Caudate nucleus (tissue), 63 donors: ENCODE measurements at places on chromosomes 6 and 20.

DNA sequence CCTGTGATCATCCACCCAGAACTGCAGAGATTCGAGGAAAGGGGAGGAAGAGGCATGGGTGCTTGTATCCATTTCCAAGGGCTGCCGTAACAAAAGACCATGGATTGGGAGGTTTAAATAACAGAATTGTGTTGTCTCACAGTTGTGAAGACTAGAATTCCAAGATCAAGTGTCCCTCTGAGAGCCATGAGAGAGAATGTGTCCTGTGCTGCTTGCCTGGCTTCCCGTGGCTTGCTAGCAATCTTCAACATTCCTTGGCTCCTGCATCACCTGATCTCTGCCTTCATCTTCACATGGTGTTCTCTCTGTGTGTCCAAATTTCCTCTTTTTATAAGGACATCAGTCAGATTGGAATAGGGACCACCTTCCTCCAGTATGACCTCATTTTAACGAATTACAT lies 69.8 kb downstream of the CDC40 start:
- DNase-seq: no peak

GRCh38 chr20:41958391-41958790 lies 340.2 kb upstream of the CHD6 start:
- DNase-seq: no peak

GRCh38 chr6:15378272-15378671 lies 132.4 kb downstream of the JARID2 start:
- no peak for DNase-seq

- no peak for DNase-seq
Measured at GRCh38 chr6:12760226-12760625, 43.7 kb downstream of the PHACTR1 start.

GRCh38 chr20:57190536-57191264 lies 75.7 kb downstream of the BMP7 start:
- DNase-seq: no peak

- DNase-seq: no peak
Measured at GRCh38 chr20:62212299-62212698, 7.8 kb downstream of the HRH3 start.

DNA sequence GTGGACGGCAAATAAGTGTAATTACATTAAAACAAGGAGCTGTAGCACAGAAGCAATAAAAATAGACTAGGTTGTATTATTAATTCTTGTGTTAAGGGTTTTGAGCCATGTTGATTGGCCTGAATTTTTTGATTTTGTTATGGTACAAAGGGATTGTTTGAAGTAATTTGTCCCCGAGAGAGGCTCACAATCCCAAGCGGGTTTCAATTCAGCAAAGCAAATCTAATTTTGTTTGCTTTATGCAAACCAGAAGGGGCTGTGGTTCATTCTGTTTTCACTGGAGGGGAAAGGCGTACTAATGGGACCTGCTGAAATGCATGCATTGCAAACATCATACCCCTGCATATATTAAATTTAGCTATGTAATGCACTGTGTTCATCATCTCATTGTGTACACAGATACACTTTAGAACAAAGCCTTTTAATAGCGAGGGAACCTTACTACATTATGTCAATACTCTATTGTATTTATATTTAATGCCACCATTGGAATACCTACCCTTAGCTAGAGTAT lies 379.5 kb upstream of the POU3F2 start:
- no peak for DNase-seq

GRCh38 chr6:160202411-160202810 lies 56.2 kb downstream of the SLC22A2 start:
- DNase-seq: no peak
